Keratinocyte (primary cell): ENCODE measurements at places on chromosomes 5 and 9.

DNA sequence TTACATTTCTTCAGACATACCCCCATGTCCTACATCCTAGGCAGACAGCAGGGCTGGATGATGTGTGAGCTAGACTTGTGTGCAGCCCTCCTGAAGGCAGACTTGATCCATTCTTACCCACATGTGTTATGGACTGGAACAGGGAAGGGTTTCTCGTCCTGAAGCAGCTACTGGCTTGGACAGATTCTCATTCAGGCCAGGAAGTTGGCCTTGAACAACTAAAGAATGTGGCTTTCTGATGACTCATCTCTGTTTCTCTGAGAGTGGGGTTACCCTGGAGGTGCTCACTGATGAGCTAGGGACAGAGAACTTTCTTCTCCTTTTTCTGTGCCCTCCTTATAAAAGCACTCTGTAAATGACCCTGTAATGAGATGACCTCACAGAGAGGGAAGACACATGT lies 246.5 kb downstream of the PCSK5 start:
- no peaks in the 10 kb centered on the region for H3K27me3 ChIP-seq
- no peaks in the 10 kb centered on the region for H3K36me3 ChIP-seq
- H3K4me1 ChIP-seq, result peaks cover 6% of the 10 kb centered on the region
- no peak for DNase-seq
- H3K27ac ChIP-seq, result no peak overlapping the region

DNA sequence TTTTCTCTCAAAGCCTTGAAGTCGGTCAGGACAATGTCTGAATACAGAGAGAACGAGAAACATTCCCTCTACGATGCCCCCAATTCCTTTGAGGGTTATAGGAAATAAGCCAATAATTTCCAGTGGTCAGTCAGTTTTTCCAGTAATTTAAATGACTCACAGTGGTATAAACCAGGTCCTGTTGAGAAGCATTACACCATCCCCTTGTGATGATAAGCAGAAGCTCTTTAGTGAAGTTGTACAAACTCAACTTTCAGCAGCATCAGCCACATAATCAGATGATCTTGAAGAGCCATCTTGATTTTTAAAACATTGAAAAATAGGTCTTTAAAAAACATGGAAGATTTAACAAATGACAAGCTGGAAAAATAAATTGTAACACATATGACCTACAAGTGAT lies 173.9 kb upstream of the ZNF462 start:
- no peaks in the 10 kb centered on the region for H3K36me3 ChIP-seq
- no peak for DNase-seq
- no peaks in the 10 kb centered on the region for H3K27me3 ChIP-seq
- no peak overlapping the region for H3K27ac ChIP-seq
- no peak overlapping the region for H3K4me3 ChIP-seq

GRCh38 chr9:105052346-105052745 lies 124.4 kb upstream of the ABCA1 start:
- H3K4me3 ChIP-seq, result no peak overlapping the region

GRCh38 chr9:69569738-69570451 lies 102.3 kb downstream of the APBA1 start:
- no peak overlapping the region for H3K27ac ChIP-seq
- H3K36me3 ChIP-seq, result no peaks in the 10 kb centered on the region
- DNase-seq, result peak; percentile 32

DNA sequence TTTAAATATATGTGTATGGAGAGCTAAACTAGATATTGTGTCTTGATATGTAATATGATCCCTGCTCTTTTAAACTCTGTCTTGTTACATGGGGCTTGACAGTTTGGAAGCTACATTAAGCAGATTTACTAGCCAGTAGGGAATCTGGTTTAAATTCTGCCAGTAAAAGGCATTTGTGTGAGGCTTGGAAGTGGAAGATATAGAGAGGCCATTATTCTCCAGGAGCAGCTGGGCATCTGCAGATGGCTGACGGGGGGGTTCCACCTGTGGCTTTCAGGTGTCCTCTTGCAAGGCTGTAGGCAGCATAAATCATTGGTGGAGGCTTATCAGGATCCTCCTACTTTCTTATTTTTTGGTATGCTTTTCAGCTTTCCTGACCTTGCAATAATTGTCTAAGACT lies 179.1 kb upstream of the FBXL7 start:
- no peak for DNase-seq
- no peaks in the 10 kb centered on the region for H3K27me3 ChIP-seq
- H3K27ac ChIP-seq, result no peak overlapping the region
- no peak overlapping the region for H3K4me3 ChIP-seq
- H3K36me3 ChIP-seq, result no peaks in the 10 kb centered on the region

GRCh38 chr9:115237385-115237998 lies 119.5 kb upstream of the TNC start:
- peaks cover 19% of the 10 kb centered on the region for H3K4me1 ChIP-seq
- no peak overlapping the region for H3K4me3 ChIP-seq
- DNase-seq, result no peak
- H3K27me3 ChIP-seq, result no peaks in the 10 kb centered on the region
- H3K36me3 ChIP-seq, result no peaks in the 10 kb centered on the region

DNA sequence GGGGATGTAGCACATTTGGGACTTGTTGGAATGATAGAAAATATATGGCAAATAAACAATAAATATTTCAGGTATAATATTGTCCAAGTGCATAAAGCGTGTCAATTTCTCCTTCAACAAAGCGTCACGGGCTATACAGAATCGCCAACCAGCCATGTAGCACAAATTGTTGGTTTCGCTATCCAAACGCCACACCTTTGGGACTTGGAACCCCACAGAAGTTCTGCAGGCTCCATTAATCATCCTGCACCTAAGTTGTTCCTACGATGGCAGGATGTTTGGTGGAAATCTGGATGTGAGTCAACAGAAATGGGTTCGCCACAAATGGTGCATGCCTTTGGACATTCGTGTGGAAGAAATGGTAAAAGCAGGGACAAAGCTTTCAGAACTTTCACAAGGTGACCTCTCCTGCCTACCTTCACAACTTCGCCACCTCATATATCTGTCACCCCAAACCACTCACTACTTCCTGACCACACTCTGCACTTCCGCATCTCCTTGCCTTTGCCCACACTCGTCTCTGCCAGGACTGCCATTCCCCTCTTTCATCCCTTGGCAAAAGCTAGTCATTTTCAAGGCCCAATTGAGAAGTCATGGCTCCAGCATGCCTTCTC lies 95.7 kb downstream of the LHFPL2 start:
- H3K4me3 ChIP-seq, result no peak overlapping the region
- H3K4me1 ChIP-seq, result peaks cover 10% of the 10 kb centered on the region
- H3K27me3 ChIP-seq, result no peaks in the 10 kb centered on the region
- DNase-seq, result no peak
- H3K36me3 ChIP-seq, result no peaks in the 10 kb centered on the region
- no peak overlapping the region for H3K27ac ChIP-seq
